Activated T-helper 1 cell treated with anti-CD3 and anti-CD28 coated beads, Interleukin-2, amount 50 U/mL, for 16 hours (primary cell): ENCODE measurements at places on chromosomes 4 and X.

- DNase-seq, result no peak
Measured at GRCh38 chr4:141705747-141706377, 69.5 kb downstream of the IL15 start.

GRCh38 chr4:52643785-52644244, 15.3 kb downstream of the USP46 start:
- no peak for DNase-seq

- DNase-seq, result no peak
Measured at GRCh38 chr4:7887436-7887835, 52.2 kb downstream of the AFAP1 start.

DNA sequence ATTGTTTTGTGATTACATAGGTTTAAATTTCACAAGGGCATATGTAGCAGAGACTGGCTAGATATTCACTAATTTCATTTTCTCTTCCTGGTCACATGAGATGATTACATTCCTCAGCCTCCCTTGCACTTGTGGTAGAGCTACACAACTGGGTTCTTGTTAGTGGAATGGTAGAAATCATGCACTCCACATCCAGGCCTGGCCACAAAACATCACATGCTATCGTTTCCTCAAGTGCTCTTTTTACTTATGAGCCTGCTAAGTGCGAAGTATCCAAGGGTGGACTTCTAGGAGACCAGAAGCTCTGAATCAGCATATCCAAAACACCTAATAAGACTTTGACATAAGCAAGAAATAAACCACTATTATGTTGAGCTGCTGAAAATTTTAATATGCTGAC, 26.4 kb upstream of the HPGDS start:
- DNase-seq, result no peak

DNA sequence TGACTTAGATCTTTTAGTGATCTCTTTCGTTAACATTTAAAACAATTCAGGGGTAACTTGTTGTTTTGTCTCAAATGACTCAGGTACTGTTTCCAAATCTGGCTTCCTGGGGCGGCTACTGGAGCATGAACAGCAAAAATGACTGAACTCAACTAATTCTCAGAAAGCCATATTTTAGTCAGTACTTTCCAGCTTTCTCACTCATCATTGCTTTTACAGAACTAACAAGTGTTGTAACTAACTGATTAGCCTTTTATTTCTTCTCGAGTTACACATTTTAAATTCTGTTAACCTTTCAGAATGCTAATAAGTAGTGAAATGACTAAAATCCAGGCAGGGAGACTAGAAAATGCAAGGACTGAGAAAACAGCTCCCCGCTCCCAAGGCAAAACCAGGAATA, 55.3 kb downstream of the JADE3 start:
- no peak for DNase-seq

DNA sequence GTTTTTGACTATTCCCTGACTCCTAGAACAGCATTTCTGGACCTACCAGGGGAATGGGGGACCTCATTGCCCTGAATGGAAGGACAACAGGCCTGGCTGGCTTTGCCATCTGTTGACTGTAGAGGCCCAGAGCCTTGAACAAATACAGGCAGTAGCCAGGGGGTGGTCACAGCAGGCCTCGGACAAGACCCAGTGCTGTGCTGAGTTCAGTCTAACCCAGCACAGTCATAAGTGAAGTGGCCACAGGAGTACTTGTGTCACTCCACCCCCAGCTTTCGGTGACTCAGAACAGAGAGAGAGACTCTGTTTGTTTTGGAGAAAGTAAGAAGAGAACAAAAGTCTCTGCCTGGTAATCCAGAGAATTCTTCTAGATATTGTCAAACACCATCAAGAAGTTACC, 310.0 kb downstream of the PRR32 start:
- DNase-seq, result no peak

DNA sequence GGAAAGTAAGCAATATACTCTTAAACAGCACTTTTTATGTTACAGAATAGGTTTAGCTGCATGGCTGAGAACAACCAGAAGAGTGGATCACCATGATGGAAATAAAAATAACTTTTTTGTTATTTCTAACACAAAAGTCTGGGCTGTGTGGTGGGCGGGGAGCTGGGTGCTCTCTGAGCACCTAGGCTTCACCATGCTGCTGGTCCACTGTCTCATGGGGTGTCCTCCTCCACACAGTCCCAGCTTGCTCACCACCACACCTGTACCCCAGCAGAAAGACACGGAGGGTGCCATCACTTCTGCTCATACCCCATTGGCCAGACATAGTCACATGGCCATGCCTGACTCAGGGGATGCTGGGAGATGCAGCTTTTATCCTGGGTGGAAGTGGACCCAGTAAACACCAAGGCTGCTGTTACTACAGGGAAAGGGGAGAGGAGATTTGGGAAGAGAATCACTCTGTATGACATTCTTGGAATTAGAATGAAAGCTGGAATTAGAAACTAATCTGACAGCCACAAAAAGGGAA, 45.0 kb downstream of the CPZ start:
- no peak for DNase-seq

DNA sequence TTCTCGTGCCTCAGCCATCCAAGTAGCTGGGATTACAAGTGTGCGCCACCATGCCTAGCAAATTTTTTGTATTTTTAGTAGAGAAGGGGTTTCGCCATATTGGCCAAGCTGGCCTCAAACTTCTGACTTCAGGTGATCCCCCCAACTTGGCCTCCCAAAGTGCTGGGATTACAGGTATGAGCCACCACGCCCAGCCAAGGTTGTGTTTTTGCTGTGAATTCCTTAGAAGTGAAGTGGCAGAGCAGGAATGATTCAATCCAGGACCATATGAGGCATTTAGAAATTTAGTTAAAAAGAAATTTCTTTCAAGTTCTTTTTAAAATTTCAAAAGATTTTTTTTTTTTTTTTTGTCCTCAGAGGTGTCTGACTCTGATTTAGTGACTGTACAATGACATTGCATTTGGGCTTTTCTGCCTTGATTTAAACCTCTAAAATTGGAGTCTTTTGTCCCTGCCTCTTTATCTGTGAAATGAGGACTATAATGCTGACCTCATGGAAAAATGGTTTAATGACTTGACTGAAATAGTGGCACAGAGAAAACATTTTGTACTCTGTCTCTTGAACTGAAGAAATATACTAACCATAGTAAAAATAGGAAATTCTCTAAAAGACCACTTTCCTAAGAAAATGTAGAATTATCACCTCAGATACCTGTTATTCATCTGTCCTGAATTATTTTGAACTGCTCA, 59.9 kb downstream of the CXCL13 start:
- no peak for DNase-seq

DNA sequence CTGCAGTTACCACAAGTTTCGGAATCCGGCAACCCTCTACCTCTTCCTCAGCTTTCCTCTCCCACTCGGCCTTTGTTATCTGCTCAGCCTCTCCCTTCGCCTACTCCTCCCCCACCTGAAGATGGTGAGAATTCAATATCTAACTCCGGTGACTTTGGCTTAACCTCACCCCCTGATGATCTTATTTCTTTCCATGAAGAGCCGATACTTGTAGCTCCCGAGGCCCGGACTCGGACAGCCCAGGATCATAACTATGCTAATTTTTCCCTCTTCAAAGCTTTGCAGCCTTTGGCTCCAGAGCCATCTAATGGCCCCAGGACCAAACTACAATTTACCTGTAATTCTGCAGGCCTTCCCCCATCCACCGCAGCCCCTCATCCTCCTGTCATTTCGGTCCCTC, 32.0 kb upstream of the MGST2 start:
- no peak for DNase-seq

DNA sequence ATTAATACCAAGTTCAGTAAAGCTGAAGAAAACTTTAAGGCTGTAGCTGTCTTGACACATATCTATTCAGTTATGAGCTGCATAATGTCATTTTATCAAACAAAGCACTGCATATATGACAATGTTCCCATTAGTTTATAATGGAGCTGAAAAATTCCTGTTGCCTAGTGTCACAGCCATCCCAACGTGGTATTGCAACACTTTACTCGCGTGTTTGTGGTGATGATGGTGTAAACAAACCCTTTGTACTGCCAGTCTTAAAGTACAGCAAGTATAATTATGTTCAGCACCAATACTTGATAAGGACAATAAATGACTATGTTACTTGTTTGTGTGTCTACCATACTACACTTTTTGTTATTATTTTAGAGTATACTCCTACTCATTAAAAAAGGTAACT, 1415.6 kb upstream of the PCDH7 start:
- no peak for DNase-seq

DNA sequence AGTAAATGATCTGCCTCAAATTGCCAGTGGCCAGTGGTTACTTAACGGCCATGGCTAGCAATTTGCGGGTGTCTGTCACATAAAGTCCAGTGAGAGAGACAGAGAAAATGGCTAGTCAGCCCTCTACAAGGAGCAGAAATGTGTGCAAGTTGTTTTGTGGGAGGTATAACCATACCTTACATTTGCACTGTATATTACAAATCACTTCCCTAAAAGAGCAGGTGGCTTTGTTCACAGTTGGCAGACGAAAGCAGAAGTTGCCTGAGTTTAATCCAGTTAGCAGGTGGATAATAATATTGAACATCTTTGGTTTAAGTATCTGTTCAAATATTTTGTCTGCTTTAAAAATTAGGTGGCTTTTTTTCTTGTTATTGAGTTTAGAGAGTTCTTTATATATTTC, 15.6 kb downstream of the SRPX start:
- DNase-seq, result no peak

GRCh38 chrX:23228950-23229448, 105.7 kb upstream of the PTCHD1 start:
- no peak for DNase-seq

DNA sequence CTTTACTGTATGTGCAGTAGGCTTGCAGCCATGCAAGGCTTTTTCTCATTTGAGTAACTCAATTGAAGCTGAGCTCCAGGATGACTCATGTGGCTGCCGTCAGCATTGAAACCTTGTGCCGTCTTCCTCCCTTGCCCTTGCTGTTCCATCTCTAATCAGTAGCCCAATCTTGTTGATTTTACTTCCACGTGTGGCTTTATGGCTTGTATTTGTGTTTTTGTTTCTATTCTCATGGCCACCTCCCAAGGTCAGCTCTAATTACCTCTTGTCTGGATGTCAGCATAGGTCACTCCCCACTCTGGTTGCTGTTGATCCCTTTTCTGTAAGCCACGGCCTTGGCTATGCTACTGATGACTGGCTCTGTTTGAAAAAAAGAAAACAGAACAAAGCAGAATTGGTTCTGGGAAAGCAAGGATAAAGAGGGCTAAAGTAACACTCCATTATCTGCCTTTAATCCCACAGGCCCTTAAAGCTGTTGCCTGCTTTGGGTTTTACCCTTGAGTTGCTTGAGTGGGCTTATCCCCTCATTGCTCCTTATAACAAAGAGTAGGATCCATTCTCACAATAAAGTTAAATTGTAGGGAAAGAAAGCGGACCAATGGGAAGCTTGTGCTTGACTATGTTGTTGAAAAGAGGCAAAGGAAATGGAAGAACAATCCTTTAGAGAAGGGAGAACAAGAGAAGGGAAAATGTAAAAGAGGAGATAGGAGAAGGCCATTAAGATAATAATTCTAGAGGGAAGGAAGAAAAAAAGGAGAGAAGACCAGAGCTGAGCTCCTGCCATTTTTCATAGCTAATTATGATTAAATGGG, 173.9 kb upstream of the PGRMC2 start:
- no peak for DNase-seq

DNA sequence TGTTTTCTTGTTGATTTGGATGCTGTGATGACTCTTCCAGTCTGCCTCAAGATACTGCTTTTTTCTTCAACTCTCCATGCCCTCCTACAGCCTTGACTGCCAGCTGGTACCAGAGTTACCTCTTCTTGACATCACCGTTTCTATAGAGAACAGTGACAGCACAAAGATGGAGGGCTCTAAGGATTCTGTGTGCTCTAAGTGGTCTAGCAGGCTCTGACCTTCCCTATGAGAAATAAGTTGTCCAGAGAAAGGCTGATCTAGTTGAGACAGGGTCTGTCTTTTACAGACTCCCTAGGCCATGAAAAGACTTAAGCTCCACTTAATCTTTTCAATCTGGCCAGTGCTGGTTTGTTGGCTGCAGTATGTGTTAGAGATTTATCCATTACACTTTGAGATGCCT, at the start of gene AKAP4:
Gene AKAP4 (minus strand): TSS at position 101 of the 400 bp plus-strand sequence. CDS start 118 bp downstream, outside the sequence.
- DNase-seq, result no peak

- DNase-seq, result no peak
Measured at GRCh38 chrX:40864972-40865371, 129.6 kb upstream of the MED14 start.

GRCh38 chr4:185800266-185800945, 11.6 kb downstream of the SORBS2 start:
- no peak for DNase-seq

DNA sequence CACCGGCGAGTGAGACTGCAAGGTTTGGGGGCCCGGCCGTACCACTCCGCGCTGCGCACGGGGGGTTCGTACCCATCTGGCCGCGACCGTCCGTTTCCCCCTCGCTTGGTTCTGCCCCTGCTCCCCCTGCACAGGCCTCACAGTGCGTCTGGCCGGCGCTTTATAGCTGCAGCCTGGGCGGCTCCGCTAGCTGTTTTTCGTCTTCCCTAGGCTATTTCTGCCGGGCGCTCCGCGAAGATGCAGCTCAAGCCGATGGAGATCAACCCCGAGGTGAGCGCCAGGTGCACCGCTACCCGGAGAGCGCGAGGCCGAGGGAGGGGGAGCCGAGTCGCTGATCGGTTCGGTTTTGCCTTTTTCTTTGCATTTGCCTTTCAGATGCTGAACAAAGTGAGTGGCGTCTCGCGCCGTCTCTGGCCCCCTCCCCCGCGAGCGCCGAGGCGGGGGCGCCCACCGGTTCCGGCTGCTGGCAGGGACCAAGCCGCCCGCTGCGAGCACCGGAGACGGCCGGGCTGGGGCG, at the start of gene UCHL1:
Gene UCHL1 (plus strand): TSS at position 189 of the 517 bp plus-strand sequence. CDS start 49 bp downstream, at position 238.
- DNase-seq, result no peak

DNA sequence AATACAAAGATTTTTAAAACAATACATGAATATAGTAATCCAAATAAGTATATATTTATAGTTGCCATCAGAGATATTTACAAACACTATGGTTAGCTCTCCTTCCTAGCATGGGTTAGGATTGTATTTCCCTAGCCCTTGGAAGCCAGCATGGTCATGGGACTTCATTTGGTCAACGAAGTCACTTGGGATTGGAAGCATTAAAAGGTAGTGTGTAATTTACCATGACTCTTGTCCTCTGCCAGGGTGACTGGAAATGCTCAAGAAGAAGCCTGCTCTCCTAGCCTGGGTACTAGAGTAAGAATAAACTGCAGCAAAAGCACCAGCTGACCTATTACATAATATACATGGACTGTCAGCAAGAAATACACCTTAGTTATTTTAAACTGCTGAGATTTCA, 102.9 kb downstream of the COL25A1 start:
- no peak for DNase-seq

DNA sequence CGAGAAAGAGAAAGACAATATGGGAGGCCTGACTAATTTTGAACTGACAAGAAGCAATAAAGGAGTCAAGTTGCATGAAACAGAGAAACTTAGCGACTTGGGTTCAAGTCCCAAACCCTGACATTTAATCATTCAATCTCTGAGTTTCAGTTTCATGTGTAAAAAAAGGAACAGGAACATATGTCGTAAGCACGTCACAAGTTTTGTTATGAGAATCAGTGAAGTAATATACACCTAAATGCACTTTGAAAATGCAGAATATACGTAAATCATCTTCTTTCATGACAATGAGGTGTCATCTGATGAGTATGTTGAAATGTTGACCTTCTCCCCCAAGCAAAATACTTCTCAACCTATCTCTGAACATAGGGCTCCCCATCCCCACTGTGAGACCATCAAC, 10.4 kb downstream of the ACOT9 start:
- no peak for DNase-seq

- no peak for DNase-seq
Measured at GRCh38 chrX:32825009-32825408, 386.3 kb downstream of the DMD start.

- no peak for DNase-seq
Measured at GRCh38 chr4:93183576-93183975, 645.0 kb upstream of the ATOH1 start.
